ENCODE measurements at places on chromosomes 3 and 15.

GRCh38 chr3:160280836-160281235 lies 55.6 kb downstream of the C3orf80 start:
- no peak for DNase-seq

- no peak for DNase-seq
These were observed 8.3 kb downstream of the AKAP13 start for GRCh38 chr15:85388566-85389305.

DNA sequence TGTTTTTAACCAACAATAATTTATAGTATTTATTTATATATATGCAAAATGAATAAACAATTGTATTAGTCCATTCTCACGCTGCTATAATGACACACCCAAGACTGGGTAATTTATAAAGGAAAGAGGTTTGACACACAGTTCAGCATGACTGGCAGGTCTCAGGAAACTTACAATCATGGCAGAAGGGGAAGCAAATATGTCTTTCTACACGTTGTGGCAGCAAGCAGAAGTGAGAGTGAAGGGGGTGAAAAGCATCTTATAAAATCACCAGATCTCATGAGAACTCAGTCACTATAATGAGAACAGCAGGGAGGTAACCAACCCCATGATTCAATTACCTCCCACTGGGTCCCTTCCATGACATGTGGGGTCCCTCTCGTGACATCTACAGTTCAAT lies 162.8 kb upstream of the SLITRK3 start:
- DNase-seq: no peak

DNA sequence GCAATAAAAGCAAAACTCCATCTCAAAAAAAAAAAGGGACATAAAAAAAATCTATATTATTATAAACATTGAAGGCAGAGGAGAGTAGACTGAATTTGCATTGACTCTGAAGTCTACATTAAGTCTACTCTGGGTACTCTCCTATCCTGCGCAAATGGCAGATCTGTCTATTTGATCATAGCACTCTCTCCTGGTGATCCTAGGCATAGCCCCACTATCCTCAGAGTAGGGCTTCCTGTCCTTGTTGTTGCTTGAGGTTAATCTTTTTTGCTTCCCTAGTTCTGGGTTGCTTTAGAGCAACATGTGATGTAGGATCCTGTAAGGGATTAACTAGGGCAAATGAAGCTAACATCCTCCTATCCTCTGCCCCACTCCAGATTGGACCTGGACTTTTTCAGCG lies 82.1 kb upstream of the LRRFIP2 start:
- DNase-seq: no peak

- DNase-seq: no peak
These were observed 9.6 kb upstream of the NTRK3 start for GRCh38 chr15:88266170-88266569.

GRCh38 chr15:39820050-39820602 lies 37.5 kb upstream of the FSIP1 start:
- no peak for DNase-seq

GRCh38 chr15:63370764-63371163 lies 10.9 kb downstream of the CA12 start:
- no peak for DNase-seq

- peak; percentile 43 for DNase-seq
These were observed 274.0 kb downstream of the BBX start for GRCh38 chr3:107796791-107797190.

GRCh38 chr15:70611286-70611685 lies 152.1 kb downstream of the UACA start:
- DNase-seq: no peak

DNA sequence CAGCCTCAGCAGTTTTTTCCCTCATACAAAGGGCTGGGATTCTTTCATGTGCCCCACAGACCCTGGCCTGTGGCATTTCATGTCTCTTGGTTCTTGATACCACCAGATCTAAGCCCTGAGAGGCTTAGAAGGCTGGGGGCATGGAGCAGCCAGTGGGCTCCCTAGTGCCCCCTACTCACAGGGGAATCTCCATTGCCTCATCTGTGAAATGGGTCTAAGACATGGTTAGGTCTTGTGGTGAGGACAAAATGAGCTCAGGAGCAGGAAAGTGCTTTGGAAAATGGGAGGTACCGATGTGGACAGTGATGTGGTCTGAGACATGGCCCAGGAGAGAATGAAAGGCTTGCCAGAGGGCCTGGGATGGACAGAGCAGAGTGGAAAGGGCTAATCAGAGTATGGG lies 94.3 kb downstream of the SMAD6 start:
- DNase-seq: no peak

GRCh38 chr15:50190723-50191122 lies 8.7 kb downstream of the SLC27A2 start:
- no peak for DNase-seq
